AG08395 (cell line): ENCODE measurements at places on chromosomes 2 and 18.

DNA sequence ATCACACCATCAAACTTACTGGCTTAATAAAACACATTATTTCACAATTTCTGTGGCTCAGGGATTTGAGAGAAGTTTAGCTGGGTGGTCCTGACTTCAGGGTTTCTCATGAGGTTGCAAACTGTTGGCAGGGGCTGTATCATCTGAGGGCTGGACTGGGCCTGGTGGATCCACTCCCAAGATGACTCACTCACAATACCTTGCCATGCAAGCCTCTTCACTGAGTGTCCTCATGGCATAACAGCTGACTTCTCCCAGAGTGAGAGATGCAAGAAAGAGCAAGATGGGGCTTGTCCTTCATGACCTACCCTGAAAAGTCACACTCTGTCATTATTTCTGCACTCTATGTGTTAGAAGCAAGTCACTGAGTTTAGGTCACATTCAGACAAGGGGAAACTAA, 73.8 kb downstream of the AQP4 start:
- no peak for DNase-seq

GRCh38 chr2:141878016-141878415, 252.8 kb downstream of the LRP1B start:
- DNase-seq: no peak

GRCh38 chr18:13220361-13220991, 1.9 kb downstream of the LDLRAD4 start:
- DNase-seq: no peak

- no peak for DNase-seq
Measured at GRCh38 chr2:86087936-86088850, 17.5 kb downstream of the POLR1A start.

DNA sequence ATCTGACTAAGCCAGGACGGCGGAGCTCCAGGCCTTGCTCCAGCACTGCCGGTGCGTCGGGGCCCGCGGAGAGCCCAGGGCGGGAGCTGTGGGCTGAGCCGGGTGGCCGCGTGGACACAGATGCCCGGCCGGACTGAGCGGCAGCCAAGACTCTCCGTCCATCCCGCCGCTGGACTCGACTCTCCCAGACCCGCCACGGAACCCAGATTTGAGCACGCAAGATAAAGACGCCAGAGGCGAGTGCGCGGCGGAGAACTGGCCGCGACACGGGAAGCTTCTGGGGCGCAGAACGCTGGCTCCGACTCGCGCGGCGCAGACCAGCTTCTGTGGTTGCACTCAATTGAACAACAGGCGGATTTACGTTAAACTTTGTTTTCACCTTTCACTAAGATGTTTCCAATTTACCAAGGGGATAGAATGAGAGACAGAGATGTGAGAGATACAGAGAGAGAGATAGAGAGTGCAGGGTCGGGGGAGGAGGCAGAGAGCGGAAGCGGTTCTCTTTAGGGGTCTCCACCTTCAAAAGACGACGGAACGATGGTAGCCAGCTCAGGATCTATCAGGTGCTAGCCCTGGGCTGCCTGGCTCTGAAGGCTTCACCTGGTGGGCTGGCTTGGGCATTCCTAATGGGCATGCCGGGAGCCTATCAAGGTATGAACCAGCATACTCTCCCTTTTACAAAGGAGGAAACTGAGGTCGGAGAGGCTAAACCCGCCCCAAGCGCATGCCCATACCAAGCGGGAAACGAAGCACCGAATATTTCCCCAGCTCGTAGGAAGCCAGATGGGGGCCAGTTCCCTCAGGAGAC, 10.4 kb upstream of the EN1 start:
- no peak for DNase-seq

DNA sequence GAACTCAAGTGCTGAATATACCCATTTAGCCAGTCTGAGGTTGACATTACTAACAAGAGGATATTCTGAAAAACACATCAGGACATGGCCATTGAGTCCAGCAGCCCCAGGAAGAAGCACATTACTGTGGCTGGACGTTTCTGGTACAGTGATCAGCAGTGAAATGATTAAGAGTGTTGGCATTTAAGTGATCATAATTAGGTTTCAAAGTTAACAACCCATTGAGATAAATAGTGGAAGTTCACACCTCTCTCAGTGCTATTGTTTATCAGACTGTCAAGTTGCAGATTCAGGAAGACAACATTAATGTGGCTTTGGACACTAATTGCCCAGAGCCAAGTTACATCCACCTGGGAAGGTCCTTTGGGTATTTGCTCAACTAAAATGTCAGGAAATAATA, 139.5 kb upstream of the GAREM1 start:
- DNase-seq: no peak

GRCh38 chr18:62245699-62246098, 58.6 kb downstream of the RELCH start:
- DNase-seq: no peak

DNA sequence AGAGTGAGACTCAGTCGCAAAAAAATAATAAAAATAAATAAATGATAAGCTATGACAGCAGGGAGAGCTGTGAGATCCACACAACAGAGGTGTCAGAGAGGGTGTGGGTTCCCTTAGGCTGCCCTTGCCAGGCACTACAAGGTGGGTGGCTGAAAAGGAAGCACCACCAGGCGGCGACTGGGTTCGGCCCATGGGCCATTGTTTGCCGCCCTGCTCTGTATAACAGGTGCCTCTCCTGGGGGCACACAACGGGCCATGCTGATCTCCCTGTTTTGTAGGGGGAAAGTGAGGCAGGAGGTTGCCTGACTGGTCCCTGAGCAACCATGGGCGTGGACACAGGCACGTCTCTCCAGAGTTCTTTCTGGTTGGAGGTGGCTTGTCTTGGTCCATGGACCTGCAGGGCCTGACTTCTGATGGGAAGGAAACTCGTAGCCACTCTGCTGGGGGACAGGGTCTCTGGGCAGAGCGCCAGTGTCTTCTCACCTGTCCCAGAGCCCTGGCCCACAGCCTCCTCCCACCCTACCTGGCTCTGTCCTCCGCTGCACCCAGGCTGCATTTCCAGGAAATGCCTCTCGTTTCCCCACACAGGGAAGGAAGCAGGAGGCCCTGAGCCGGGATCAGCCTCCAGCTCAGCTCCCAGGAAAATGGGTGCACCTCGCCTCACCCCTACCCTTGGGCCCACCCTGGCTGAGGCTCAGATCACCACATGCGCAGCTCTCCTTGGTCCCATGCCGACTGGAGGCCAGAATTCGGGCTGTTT, 109.6 kb upstream of the ODC1 start:
- no peak for DNase-seq

- peak; percentile 60 for DNase-seq
Measured at GRCh38 chr18:8480506-8481328, 128.5 kb upstream of the RAB12 start.

DNA sequence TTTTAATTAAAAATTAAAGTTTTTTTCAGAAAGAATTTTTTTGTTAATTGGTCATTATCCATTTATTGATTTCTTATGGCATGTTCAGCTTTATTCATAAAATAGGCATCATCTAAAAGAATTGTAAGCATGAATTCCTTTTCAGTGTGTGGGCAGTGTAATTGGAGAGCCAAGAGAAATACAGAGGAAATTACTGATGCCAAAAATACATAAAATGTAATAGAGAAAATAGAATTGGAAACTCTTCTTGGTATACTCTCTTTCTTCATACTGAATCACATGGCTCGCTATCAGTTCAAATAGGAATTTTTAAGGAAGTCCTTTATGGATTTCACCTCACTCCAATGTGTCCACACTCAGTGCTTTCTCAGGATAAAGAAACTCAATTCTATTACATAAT, 663.6 kb upstream of the NRXN1 start:
- no peak for DNase-seq

GRCh38 chr2:60735496-60736250, 20.4 kb upstream of the PAPOLG start:
- DNase-seq: no peak

- no peak for DNase-seq
Measured at GRCh38 chr2:105187531-105187930, 54.0 kb upstream of the GPR45 start.

GRCh38 chr2:225771701-225772100, 372.2 kb downstream of the NYAP2 start:
- no peak for DNase-seq

DNA sequence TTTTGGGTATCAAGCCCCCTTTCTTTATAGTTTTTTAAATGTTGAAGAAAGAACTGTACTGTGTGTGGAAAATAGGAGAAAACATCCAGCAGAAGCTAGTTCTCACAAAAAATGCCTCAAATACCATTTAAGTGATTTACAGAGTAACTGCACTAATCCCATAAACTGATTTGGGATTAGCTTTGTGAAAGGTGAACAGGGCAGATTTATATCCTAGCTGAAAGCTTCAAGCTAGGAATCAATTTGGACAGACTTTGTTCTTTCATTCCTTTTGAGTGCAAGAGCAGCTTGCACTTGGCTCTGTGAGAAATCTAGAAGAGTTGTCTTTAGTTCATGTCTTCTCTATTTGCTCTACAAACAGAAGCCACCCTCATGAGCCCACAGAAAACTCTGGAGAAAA, 183.9 kb upstream of the VRK2 start:
- no peak for DNase-seq

- DNase-seq: no peak
Measured at GRCh38 chr2:110973262-110973661, 147.5 kb upstream of the BCL2L11 start.

DNA sequence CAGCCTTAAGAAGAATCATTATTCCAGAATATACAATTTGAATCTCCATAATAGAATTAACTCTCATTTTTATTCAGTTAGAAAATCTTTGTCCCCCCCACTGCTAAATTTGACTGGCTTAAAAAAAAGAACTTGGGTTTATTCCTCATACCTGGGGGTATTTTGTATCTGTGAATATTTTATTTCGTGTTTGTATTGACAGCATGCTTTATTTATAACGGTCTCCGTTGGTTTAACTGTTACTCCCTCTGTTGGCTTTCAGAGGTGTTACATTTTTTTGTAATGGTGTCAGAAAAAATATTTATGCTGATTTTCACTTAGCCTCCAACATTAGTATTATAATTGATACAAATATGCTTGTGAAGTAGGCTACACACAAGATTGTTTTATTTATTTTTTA, 109.1 kb downstream of the HAUS1 start:
- DNase-seq: peak; percentile 11

GRCh38 chr2:75076088-75076487, 117.6 kb downstream of the POLE4 start:
- no peak for DNase-seq

DNA sequence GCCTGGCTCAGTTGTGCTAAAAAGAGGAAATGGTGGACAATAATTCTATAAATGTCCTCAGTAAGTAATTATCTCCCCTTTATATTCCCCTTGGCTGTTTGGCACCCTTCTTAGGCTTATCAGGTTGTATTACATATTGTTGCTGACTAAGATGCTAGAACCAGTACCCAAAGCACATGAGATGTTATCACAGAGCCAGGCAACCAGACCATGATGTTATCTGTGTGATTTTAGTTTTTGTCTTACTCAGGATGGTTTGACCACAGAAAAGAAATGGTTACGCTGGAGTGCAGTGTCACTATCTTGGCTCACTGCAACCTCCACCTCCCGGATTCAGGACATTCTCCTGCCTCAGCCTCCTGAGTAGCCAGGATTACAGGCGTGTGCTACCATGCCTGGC, 15.2 kb downstream of the R3HDM1 start:
- DNase-seq: no peak

DNA sequence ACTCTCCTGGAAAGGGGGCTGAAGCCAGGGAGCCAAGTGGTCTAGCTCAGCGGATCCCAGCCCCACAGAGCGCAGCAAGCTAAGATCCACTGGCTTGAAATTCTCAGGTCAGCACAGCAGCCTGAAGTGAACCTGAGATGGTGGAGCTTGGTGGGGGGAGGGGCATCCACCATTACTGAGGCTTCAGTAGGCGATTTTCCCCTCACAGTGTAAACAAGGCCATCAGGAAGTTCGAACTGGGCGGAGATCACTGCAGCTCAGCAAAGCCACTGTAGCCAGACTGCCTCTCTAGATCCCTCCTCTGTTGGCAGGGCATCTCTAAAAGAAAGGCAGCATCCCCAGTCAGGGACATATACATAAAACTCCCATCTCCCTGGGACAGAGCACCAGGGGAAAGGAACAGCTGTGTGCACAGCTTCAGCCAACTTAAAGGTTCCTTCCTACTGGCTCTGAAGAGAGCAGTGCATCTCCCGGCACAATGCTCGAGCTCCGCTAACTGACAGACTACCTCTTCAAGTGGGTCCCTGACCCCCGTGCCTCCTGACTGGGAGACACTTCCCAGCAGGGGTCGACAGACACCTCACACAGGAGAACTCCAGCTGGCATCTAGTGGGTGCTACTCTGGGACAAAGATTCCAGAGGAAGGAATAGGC, 282.3 kb upstream of the EPC2 start:
- DNase-seq: no peak

DNA sequence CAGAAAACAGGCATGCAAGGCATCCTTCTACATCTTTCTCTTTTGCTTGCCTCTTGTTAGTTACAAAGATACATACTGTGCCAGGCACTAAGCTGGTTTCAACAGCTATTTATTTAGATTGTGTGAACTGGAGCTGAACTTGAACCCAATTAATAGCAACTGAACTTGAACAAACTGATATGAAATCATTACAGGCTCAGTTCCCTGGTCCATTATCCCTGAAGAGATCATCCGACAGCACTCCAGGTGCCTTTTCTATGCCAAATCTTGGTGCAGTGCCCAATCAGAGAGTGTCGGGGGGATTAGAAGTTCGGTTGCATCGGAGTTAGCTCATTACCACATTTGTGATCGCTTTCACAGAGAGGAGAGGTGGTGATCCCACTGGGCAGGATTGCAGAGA, 477.6 kb downstream of the PARD3B start:
- no peak for DNase-seq

DNA sequence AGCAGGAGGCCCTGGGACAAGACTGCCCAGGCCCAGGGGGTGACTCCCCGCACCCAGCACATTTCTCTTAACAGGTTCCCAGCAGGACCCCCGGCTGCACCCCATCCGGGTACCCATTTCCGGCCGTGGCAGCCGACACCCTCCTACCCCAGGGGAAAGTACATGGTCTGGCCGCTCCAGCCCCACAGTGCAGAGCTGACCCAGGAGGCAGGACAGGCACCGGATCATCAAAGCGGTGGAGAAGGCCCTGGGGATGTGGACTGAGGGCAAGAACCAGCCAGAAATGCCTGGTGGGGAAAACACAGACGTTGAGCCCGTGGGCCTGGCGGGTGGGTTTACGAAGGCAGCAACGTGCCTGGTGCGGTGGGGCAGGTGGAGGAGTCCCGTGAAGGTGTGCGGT, 79.5 kb upstream of the GPC1 start:
- DNase-seq: no peak
